ENCODE measurements at places on chromosomes 11 and 22.

- no peak for DNase-seq
Observed at GRCh38 chr11:69006816-69007215, 6.2 kb downstream of the MRGPRF start.

DNA sequence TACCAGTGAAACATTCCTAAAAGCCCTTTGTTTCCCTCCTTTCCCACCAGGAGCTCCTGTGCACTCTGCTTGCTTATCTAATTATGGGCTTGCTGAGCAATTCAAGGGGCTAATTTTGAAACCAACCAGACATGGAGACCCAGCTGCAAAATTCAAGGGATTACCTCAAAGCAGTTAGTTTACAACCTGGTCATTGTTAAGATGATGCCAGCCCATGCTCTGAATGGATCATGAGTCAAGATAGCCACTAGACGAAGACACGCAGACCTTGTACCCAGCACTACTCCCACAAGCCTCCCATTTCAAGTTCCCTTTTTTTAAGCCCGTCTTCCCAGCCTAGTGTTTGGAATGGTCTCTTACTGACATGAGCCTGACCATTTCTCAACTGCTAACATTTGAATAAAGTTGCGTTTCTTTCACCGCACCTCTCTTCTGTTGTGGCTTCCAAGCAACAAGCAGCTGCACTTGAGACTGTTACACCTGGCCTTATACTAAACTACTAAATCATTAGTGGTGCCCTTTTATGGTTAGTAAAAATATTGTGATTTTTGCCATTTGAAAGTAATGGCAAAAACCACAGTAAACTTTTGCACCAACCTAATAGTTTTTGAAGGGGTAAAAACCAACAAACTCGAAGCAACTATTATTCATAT lies 315.3 kb upstream of the LUZP2 start:
- no peak for DNase-seq

GRCh38 chr11:34086554-34087283 lies 18.7 kb upstream of the NAT10 start:
- DNase-seq = no peak

- no peak for DNase-seq
Observed at GRCh38 chr11:77201991-77202841, 74.2 kb downstream of the MYO7A start.

DNA sequence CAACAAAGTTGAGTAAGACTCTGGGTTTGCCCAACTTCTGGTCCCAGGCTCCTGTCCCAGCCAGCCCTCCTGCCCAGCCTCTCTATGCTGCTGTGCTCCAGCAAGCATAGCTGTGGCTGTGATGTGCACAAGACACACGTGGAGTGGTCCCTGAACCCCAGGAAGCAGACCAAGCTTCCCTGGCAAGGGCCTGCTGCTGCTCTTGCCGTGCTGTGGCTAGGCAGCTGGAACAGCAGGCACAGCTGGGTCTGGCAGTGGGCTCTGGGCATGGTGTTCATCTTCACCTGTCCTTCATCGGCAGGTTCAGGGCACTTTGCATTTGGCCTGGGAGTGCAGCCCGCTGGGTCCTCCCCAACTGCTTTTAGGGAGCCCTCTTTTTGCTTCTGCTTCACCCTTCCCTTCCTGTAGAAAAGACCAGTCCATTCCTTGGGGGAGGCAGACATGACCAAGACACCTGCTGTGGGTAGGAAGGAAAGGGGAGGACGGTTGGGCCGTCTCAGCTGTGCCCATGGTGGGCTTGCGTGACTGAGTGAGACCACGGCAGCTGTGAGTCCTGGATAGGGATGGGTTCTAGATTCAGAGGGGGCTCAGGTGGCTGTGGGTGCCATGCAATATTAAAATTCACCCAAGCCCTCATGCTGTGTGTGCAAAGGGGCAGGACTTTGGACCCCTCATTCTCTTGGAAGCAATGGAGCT lies 26.1 kb upstream of the ETS1 start:
- no peak for DNase-seq

GRCh38 chr11:8288166-8288772 lies 24.6 kb upstream of the LMO1 start:
- DNase-seq = no peak

DNA sequence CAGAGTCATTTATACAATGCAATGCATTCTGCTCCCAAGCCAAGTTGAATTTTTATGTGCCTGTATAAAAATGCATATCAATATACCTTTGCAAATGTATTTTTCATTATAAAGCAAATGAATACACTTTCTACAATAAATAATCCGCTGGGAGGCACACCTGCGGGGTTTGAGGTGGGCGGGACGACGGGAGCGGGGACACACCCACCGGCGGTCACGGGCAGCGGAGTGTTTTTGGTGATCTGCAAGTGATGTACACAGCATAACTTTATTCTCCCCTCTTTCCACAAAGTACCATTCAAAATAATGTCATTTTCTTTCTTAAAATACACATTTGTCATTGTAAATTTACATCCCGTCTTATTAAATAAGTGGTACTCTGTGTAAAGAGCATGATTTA lies 54.1 kb downstream of the BRD1 start:
- DNase-seq = no peak

GRCh38 chr11:19673924-19674729 lies 38.5 kb upstream of the NAV2 start:
- no peak for DNase-seq

- DNase-seq = no peak
Observed at GRCh38 chr11:108501396-108501795, 3.2 kb upstream of the POGLUT3 start.

DNA sequence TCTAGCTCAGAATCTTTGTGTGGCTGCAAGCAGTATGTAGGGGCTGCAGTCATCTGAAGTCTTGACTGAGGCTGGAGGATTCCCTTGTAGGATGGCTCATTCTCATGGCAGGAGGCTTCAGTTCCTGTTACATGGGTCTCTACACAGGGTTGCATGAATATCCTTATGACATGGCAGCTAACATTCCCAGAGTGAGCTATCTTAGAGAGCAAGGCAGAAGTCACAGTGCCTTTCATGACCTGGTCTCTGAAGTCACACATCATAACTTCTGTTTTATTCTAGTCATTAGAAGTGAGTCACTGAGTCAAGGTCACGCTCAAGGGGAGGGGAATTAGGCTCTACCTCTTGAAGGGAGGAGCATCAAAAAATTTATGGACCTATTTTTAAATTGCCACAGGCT lies 10.3 kb upstream of the SPON1 start:
- DNase-seq = no peak

DNA sequence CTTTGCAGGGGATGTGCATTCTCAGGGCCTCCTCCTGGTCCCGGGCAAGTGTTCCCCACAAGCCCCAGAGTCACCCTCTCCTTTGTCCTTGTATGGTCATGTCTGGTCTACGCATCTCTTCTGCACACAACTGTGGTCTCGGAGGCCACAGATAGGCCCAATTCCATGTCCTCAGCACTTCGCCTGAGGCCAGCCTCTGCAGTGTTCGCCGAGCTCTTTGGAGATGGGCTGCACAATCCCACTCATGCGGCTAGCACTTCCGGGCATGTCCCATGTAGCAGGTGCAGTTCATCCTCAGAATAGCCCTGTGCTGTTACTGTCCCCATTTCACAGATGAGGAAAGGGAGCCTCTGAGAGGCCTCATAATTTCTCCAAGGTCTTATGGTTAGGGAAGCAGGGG lies 7.6 kb downstream of the PARVG start:
- no peak for DNase-seq

DNA sequence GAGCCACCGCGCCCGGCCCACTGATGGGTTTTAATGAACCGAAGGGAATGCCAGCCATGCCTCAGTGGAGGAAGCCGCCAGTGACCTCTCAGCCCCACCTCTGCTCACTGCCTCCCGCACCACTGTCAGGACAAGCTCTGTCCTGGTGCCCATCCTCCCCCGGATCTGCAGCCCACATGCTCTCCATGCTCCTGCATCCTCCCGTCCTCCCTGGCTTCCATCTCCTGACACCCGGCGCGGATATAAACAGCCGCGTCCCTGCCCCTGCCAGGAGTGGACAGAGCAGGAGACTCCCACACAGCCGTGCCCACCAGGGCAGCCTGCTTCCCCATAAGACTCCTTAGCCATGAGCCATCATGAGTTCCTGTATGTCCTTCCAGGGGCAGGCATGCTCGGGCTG lies 26.9 kb downstream of the MACROD1 start:
- DNase-seq = no peak

DNA sequence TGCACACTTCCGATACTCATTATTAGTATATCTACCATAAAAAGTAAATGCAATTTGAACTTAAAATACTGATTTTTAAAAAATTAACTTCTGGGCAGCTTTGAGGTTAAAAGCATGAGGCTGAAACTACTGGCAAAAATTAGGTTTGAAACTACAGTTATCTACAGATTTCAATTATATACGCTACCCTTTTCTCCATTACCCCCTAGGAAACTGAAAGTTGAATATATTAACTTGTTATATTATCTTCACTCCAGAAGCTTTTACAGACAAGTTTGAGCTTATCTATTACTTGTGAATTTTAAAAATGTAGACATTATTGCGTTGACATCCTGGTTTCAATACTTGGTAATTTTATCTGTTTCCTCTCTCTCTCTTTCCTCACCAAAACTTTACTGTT lies 96.7 kb upstream of the DDI1 start:
- DNase-seq = no peak

GRCh38 chr11:44286268-44286880 lies 23.6 kb downstream of the ALX4 start:
- no peak for DNase-seq

- no peak for DNase-seq
Observed at GRCh38 chr11:26909991-26910591, 83.8 kb upstream of the FIBIN start.

DNA sequence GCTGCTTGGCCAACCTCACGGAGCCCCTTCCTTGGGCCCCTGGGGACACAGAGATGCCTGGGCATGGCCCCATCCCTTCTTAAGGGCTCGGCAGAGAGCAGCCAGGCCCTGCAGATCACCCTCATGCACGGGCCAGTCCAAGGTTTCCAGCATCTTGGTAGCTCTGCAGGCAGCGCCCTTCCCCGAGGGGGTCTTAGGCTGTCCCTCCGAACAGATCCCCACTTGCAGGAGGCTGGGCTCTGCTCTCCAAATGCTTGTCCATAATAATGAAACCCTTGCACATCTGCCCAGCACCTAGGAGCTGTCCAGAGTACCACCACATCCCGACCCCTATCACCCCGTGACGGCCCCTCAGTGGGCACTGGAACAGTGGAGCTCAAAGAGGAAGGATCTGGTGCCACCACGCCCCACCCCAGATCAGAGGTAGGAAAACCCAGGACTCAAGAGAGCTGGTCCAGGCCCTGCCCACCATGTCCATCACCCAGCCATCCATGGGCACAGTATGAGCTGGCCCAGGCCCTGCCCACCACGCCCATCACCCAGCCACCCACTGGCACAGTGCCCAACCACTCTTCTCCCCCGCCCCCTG lies 92.5 kb upstream of the PRR5 start:
- DNase-seq = no peak

- DNase-seq = no peak
Observed at GRCh38 chr11:68584991-68585524, 99.3 kb upstream of the GAL start.

DNA sequence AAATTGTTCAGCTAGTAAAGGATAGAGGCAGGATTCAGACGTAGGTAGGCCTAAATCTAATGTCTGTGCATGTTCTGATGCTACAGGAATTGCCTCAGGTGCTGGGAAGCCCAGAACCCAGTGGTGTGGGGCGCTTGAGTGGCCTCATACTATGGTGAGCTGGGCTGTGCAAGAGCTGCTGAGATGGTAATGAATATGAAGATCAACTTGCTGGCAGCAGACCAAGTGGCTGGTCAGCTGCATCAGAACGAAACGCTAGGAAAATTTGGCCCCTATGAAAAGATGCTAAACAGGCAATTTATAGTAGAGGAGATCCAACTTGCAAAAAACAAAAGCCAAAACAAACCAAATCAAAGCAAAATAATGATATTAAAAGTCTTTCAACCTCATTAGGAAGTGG lies 102.7 kb downstream of the INSC start:
- no peak for DNase-seq

GRCh38 chr11:57513911-57514537 lies 1.5 kb downstream of the SLC43A1 start:
- DNase-seq = peak; percentile 31

DNA sequence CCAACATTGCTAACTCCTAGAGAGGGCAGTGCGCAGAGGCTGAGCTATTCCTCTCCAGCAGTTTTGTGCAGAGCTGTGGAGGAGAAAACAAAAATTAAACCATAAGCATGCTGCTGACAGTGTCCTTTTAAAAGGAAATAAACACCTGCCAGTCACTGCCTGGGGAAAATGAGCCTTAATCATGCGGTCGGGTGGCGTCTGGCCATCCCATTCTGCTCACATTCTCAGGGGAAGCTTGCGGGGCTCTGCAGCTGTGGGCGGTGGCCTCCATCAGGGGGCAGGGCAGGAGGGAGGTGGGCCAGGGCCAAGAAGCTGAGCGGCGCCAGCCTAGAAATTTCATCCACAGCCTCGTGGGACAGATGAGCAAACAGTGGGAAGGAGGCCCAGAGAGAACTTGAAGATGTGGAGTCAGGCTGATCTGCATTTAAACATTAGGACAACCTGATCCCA lies 71.0 kb upstream of the TP53I11 start:
- DNase-seq = no peak

DNA sequence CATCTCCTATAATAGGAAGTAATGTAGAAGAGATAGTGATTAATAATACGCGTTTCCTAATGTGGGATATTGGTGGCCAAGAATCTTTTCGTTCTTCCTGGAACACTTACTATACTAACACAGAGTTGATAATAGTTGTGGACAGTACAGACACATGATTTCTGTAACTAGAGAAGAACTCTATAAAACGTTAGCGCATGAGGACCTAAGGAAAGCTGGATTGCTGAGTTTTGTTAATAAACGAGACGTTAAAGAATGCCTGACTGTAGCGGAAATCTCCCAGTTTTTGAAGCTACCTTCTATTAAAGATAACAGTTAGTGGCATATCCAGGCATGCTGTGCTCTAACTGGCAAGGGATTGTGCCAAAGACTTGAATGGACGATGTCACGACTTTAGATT lies 83.3 kb downstream of the GGT1 start:
- no peak for DNase-seq

DNA sequence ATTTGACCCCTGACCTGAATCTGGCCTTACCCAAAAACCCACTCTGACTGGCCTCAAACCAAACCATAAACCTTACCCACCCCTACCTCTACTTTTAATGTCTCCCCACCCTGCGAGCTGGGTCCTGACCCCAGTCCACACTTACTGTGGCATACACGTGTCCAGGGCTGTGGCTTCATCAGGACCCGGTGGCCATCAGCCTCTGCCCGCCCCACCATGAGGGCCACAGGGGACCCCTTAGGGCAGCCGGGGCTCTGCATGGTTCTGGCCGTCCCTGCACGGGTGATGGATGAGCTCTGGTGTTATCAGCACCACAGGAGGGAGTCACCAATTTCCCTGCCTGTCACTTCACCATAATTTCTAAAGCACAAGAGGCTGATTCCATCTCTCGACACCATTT lies 87.5 kb upstream of the LMO1 start:
- no peak for DNase-seq

DNA sequence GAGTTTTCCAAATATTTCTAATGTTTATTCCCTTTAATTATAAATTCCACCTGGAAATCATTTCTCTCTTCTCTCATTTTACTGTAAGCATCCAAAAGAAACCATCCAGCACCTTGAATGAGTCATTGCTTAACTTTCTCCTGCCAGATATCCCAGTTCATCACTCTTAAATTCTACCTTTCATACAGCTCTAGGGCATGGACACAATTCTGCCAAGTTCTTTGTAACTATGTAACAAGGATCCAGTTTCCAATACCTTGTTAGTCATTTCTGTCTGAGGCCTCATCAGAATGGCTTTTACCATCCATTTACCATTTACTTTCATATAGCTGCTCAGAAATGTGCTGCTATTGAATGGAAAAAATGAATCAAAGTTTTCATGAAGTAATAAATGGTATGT lies 455.4 kb upstream of the TENM4 start:
- DNase-seq = no peak

- DNase-seq = no peak
Observed at GRCh38 chr11:62710001-62710345, 2.5 kb downstream of the GNG3 start.
